T47D (cell line): ENCODE measurements at places on chromosomes 16 and 17.
A peak's percentile ranks its signal among the peaks of the same experiment; 100 is the strongest.

DNA sequence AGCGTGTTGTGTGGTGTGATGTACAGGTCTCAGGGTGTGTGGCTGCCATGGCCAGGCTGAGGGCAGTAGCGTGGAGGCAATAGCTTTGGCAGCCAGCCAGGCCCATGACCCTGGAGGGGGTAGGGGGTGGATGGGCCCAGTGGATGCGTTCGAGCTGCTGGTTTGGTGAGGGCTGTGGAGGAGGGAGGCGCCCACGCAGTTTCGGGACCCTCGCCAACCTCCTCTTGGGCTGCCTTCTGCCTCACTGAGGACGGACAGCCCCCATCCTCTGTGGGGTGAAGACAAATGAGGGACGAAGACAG, 238.6 kb upstream of the GSE1 start:
- DNase-seq = no peak

DNA sequence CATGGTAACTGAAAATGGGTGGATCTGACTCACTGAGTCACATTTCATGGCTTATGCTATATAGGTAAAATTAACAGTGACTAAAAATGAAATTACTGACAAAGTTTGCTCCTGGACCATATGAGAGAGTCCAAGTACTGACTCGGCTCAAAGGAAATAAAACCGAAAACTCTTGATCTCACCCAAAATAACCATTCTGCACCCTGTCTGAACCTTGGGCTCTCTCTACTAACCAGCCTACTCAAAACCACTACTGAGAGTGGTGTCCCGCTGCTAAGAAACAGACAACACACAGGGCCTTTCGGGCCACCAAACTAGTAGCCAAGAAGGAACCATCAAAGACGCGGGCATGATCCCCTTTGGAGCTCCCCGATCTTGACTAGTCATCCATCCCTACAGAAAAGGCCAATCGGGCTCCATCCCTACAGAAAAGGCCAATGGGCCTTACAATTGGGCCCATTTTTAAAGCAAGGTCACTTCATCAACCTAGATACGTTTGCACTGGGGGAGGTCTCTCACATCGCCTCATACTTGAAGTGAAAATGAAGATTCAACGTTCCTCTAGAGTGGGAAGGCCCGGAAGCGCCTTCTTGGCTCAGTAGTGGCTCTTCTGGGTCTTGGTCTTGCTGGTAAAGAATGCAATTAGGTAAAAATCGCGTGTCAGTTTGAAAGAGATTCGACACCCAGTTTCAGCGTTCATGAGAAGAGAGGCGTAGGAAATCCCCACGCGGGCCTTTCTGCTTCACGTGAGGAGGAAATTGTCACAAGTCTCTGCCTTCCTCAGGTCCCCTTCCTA, 720 bp upstream of the ZPBP2 start:
- no peak for DNase-seq

- DNase-seq = peak; percentile 59
These were observed at the start of gene HLF for GRCh38 chr17:55264645-55265298. HLF (plus strand) TSS chr17:55264960; CDS start chr17:55265485, 525 bp downstream.

- DNase-seq = no peak
These were observed 157.8 kb downstream of the CDH13 start for GRCh38 chr16:82784573-82784968.

DNA sequence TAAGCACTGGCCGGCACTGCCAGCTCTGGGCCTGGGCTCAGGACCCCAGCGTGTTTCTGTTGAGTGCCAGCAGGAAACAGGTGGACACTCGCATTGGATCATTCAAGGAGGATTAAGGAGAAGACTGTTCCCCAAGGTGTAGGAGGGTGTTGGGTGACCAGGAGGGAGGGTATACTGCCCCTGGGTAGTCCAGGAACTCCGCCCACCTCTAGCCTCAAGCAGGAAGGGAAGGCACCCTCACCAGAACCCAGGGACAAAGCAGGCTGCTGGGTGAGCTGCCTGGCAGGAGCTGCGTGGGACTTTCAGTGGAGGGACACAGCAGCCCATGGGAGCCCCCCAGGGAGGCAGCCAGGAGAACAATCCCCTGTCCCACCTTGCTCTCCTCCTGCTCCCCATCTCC, 7.7 kb upstream of the RAB37 start:
- no peak for DNase-seq

- DNase-seq = no peak
These were observed 43.2 kb downstream of the CUEDC1 start for GRCh38 chr17:57911834-57912673.

- no peak for DNase-seq
These were observed 22.3 kb upstream of the DHX40 start for GRCh38 chr17:59542960-59543635.

- no peak for DNase-seq
These were observed 414.8 kb downstream of the MAF start for GRCh38 chr16:79185711-79186110.

GRCh38 chr16:57979006-57979585, 8.2 kb upstream of the CNGB1 start:
- DNase-seq = no peak

DNA sequence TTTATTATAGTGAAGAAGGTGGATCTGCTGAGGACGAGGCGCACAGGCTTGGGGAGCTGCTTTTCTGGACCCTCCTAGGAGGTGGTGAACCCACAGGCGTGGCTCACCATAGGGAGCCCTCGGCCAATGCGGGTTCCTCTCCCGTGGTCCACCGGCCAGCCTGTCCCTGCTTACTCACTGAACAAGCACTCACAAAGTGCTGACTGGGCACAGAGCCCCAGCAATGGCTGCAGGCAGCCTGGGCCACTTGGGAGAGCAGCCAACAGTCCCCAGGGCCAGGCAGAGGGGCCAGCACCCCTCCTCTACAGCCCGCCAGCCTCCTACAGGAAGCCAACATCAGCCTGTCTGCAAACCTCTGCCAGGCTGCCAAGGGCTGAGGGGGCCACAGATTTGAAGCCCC, 19.1 kb upstream of the NCBP3 start:
- DNase-seq = no peak

DNA sequence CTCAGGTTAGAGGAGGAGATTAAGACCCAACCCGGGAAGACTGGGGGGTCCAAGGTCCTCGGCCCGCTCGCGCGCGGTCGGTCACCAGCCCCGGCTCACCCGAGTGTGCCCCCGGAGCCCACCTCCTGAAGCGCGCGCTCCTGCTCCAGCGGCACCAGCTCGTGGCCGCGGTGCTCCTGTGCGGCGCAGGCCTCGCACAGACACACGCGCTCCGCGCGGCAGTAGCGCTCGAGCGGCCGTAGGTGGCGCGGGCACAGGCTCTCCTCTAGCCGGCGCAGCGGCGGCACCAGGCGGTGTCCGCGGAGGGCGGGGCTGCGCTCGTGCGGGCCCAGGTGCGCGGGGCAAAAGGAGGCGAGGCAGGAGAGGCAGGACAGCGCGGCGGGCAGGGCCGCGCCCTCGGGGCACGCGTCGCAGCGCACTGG, 618 bp downstream of the TRIM47 start:
- DNase-seq = peak; percentile 90

DNA sequence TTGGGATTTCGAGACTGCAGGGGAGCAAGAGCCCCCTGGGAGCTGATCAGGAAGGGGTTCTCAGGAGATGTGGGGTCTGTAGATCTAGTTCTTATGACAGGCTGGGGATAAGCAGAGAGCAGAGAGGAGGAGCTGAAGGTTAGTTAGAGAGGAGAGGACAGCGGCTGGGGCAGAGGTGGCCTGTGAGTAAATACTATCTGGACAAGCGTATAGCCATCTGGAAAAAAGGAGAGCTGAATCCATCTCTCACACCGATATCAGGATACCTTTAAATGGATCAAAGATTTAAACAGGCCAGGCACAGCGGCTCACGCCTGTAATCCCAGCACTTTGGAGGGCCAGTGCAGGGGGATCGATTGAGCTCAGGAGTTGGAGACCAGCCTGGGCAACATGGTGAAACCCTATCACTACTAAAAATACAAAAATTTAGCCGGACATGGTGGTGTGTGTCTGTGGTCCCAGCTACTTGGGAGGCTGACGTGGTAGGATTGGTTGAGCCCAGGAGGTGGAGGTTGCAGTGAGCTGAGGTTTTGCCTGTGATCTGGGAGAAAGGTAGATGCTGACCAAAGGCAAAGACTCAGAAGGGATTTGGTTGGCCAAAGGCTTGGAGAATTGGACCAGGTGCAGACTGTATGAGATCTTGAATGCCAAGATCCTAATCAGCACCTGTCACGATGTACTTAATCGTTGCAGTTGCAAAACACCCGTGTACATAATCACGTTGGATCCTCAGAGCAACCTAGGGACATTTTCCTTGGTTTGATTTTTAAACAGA, 18.9 kb upstream of the SLC25A19 start:
- no peak for DNase-seq

GRCh38 chr16:29662729-29663015, 375 bp upstream of the SPN start:
- no peak for DNase-seq

DNA sequence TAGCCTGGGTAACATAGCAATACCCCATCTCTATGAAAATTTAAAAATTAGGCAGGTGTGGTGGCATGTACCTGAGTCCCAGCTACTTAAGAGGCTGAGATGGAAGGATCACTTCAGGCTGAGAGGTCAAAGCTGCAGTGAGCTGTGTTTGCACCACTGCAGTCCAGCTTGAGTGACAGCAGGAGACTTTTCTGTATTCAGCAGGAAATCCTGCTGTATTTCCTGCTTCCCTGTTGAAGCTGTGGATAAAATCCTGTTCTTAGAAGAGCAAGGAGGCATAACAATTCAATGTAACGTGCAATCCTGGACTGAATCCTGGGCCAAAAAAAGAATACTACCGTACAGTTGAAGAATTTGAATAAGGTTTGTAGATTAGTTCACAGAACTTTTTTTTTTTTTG, 62.2 kb downstream of the FBXL20 start:
- no peak for DNase-seq

DNA sequence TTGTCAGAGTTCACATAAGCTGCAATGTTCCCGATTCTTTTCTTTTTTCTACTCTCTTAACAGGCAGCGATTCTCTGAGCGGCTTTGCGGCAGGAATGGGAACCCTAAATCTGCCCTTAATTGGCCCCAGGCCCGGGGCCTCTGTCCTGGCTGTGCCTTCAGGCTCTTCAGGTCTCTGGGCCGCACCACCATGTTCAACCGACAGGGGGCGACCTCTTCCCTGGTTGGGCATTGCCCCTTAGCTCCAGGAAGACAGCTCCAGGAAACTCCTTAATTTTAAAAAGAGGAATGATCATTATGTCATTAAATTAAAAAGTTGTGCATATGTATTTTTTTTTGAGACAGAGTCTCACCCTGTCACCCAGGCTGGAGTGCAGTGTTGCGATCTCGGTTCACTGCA, 20.3 kb downstream of the CACNG5 start:
- DNase-seq = no peak

DNA sequence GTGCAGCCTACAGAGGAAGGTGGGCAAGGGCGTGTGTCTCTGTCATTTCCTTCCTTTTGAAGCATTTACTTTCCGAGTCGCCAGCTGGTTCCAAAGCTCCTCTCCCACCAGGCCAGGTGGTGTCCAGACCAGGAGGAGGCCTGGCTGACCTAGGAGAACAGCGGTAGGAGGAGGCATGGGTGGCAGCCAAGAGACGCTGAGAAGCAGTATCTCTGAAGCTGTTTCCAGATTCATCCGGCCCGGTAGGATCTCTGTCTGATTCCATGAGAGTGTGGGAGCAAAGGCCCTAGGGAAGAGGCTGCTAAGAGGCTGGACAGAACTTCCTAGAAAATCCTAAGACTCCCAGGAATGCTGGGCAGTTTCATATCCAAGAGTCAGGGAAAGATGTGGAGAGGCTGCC, 20.3 kb downstream of the MEOX1 start:
- no peak for DNase-seq

DNA sequence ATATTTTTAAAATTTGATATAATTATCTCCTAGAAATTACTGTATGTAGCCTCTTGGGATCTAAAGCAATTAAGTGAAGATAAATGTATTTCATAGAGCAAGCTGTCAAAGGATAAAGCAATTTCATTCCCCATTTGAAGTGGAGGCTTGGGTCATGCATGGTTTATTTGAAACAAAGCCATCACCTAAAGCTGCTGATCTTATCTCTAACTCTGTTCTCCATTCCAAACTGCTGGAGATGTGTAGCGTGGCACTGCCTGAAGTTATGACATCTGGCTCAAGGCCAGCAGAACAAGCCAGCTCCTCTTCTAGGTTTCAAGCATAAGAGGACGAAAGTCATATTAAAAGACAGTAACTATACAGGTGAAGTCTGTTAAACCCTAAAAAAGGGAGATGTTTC, 83.9 kb downstream of the HIC1 start:
- peak; percentile 67 for DNase-seq

DNA sequence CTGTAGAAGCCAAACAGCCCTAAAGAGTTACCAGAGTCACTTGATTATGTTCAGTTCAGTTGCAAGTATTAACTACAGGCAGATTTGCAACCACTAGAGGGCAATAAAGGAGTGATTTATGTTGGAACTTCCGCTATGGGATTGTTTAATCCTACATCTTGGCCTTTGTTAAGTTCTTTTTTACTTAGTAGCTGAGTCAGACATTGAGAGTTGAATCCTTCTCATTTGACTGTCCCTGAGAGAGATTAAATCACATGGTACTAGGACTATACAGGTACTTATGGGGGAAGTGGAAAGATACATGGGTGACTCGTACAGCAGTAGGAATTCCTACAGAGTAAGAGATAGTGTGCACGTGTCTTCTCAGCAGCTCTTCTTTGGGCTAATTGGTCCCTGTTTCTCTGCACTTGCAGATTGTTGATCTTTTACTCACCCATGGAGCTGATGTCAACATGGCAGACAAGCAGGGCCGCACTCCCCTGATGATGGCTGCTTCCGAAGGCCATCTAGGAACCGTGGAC, 40.3 kb downstream of the CYB561 start:
- DNase-seq = peak; percentile 44

DNA sequence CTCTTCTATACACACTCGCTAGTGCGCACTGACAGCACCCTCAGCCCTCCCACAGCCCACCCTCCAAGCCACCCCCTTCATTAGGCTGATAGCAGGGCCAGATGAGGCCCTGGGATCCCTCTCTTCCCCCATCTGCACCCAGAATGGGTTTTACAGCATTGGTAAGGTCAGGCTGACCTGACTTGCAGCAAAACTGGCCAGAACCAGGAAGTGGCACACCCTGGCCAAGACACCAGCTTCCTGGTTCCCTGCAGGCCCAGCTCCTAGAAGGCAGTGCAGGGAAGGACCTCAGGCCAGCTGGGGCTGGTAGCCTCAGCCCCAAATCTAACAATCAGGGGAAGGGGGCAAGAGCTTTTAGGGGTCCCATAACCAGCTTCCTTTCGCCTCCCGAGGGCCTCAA, 50.0 kb upstream of the MRPS23 start:
- DNase-seq = peak; percentile 71

DNA sequence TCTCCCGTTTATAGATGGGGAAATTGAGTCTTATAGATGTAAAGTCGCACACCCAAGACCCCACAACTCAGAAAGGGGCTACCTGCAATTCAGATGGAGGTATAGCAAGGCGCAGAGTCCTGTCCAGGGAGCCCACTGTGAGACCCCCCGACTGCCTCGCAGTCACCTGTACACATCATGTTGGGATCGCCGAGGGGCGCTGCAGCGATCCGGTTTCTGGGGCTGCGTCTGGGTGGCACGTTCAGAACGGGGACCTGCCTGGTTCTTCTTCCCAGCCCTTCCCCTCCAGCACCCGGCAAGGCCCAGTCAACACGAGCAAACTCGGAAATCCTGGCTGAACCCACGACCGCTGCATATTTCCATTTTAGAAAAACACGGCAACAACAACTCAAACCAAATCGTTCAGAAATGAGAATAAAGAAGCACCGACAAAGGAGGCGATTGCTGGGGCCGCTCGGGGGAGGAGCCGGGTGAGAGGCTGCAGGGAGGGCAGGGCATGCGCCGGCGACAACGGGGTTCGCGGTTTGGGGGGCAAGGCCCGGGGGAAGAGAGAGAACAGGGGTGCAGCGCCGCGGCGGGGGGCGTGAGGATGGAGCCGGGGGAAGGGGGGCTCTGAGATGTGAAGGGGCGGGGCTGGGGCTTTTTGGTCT, 643 bp downstream of the HSDL1 start:
- peak; percentile 42 for DNase-seq

- peak; percentile 86 for DNase-seq
These were observed 58.5 kb downstream of the NUP93 start for GRCh38 chr16:56788435-56788834.
